ENCODE measurements at places on chromosomes 4 and X.
A peak's percentile ranks its signal among the peaks of the same experiment; 100 is the strongest.

DNA sequence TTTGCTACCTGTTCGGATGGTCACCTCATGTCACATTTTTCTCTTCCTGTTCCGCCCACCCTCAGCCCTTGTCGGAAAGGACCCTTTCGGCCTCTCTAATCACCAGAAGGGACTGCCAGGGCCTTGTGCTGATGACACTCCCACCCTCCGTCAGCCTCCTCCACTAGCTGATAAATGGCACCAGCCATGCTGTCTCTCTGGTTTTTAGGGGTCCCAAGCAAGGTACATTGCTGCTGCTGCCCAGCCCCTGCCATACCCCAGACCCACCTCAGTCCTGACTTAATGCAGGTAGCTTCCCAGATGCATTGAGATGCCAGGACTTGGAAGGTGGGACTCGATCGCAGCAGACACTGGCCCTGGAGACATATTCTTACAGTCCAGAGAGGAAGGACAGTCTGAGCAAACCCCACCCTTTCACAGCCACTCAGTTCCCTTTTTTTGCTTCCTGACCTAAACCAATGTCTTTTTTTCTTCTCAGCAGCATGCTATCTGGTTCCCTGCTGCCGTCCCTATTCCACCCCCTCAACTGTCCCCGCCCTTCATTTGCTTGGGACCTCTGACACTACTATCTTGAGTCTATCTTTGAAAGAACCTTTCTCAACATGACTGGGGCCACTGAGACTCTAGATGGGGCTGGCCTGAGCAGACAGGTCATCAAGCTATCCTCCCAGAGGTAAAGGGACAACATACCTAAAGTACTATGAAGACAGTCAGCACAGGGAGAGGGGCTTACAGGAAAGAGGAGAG is at the start of gene BTK:
Gene BTK, minus strand, starts transcription at position 397 of the 747 bp plus-strand sequence. CDS start 10,907 bp downstream, outside the sequence.
- ATAC-seq = no peak

DNA sequence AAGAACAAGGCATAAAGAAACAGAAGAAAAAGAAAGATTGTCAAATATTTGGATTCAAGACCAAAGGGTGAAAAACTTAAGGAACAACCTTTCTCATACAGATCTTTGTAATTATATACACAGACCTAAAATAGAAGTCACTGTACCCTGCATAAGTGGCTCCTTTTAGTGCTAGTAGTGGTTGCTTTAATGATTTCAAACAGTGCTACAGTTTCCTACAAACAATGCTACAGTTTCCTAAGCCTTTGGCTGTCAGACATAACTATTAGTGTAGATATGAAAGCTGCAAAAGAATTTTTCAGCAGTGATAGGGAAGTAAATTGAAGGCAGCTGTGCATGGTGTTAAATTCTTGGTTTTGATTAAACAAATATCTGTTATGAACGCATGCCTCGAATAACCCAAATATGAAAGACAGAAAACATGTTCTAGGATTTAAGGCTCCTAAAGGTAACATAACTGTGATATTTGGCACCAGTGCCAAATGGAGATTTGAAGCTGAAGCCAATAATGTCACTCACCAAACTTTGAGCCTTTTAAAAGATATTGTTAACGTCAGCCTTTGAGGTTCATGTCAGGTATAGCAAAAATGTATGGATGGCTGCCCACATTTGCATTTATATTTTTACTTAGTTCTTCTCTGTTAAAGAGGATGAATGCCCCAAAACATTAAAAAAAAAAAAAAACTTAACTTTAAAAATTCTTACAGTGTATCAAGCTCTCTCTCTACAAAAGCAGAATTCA is 36.6 kb downstream of the SMARCAD1 start:
- no peak for ATAC-seq

- ATAC-seq = no peak
Measured at GRCh38 chrX:17829566-17829965, 31.5 kb downstream of the RAI2 start.

DNA sequence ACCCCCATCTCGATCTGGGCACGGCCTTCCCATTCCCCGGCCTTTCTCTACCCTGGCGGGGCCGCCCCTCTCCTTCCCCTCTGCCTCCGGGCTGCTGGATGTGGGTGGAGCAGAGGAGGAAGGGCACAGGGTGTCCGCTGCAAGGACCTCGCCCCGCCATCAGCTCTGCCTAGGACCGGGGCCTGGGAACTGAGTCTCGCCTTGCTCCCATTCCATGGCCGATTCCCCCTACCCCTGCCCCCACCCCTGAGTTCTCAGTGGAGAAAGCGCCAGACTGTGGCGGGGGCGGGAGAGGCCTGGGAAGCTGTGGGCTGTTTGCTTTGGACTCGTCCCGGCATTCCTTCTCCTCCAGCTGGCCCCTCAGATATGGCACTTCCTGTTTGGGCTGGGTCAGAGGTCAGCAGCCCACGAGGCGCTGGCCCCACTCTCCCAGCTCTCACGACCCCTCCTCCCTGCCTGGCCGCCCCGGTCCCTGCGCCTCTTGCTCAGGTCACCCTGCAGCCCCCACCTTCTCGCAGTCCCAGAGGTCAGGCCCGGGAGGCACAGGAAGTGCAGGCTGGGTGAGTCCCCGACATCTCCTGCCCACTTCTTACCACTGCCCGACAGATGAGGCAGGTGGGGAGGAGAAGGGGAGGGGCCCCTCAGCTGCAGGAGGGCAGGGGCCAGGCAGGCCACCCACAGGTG is 6.4 kb upstream of the BGN start:
- ATAC-seq = peak; percentile 6

DNA sequence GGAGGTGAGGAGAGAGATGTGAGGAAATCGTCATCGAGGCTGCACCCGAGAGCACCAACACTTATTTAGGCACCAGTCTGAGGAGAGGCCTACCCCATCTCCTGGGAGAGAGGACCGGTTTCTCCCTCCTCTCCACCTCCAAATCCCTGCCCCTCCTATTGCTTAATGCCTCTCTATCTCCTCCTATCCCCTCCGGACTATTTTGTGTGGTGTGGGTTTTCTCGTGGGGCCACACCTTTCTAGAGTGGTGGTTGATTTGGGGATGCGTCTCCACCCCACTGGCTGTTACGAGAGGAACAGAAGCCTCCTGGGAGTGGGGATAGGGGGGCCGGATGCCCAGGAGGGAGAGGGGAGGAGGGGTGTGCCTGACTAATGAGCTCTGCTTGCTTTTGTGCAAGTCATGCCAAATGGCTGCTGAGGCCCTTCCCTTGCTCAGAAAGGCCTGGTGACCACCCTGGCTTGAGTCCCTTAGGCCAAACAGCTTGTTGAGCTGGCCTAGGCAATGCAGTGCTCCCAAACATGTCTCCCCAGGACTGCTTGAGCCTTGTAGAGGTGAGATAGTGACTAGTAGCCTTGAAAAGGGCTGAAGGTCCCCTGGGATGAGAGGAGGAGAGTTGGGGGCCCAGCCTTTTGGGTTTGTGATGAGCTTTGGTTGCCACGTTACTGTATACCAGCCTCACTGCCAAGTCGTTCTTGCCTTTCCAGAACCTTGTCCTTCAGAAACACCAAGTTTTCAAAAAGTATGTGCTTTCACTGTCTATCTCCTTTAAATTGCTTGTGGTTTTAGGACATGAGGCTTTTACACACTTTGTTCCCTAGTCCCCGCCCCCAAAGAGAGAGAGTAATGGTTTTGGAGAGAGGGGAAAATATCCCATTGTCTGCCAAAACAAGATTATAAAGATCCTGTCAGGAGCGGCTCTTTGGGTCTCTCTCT is 1.2 kb downstream of the MSN start:
- peak; percentile 75 for ATAC-seq

DNA sequence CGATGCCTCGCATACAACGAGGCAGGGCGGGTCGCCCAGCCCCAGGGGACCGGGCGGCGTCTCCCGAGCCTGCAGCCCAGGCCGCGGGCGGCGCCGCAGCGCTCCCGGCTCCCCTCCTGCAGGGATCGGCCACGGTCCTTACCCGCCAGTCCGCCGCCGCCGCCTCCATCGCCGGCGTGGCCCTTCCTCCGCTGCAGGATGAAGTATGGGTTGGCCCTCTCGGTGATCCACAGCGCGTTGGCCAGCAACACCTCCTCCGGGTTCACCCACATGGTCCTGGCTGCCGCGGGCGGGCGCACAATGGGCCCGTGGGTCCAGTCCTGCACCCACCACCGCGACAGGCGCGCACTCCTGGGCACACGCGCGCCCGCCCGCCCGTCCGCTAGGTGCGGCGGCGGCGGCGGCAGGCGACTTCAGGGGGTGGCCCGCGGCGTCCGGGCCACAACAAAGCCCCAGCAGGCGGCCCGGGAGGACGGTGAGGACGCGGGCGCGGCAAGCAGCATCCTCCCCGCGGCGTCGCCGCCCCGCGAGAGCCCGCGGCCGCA is 339 bp downstream of the TBC1D9 start:
- peak; percentile 64 for ATAC-seq

- peak; percentile 96 for ATAC-seq
Measured at GRCh38 chrX:51144828-51145442, 187.7 kb upstream of the NUDT10 start.

DNA sequence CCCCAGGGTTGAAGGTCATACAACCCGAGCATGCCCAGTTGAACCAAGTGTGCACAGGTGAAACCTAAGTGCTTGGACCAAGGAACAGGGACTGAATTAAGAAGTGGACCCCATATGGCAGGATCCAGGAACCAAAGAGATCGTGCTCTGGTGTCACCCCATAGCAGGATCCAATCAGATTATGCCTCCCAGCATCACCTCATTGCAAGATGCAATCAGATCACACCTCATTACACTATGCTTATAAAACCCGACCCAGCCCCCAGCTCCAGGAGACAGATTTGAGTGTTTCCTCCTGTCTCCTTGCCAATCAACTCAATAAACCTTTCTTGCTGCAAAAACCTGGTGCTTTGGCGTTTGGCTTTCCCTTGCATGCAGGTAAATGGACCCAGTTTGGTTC is 37.6 kb downstream of the EFHC2 start:
- no peak for ATAC-seq

DNA sequence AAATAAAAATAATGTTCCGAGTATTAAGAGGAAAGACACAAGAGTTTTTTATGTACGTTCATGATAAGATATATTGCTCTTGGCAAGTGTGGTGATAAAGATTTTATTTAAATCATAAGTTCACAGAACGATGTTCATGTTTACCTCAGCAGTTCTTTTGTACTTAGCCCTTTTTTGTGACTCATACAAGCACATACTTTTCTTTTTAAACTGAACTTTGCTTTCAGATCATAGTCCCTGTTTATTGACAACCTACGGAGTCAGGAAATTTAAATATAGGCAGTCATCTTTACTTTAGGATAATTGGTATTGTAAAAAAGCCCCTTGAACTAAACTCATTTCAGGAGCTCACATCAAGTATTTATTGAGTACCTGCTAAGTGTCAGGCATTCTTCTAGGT is 1.3 kb upstream of the CTSO start:
- ATAC-seq = no peak

- no peak for ATAC-seq
Measured at GRCh38 chrX:38856670-38857265, 55.5 kb downstream of the MID1IP1 start.

DNA sequence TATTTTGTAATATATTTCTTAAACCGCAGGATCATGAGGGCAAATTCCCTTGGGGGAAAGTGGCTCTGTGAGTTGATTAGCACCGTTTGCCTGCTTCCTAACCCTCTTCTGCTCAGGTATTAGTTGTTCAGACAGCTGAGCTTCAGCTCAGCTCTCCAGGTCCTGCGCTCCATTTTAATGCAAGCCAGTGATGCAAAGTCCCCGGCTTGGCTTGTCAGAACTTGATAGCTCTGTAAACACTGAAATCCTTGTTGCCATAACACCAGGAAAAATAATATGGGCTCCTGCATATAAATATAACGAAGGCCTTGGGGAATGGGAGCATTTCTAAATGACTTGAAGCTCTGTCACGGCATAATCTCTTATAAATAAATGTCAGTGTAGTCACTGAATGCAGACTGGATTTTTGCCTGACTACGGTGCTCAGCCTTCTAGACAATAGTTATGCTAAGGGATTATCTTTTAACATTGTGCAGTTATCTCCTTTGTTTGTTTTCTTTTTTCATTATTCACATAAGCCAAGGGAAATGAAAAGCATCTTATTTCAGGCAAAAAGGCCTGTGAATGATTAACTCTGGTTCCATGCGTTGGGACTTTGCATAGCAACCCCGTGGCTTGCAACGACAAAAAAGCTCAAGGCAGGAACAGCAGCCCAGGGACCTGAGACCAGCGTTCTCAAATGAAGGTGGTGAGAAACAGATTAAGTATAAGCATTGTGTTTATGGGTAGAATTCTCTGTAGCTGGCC is 253.2 kb downstream of the SPRY1 start:
- ATAC-seq = peak; percentile 67

DNA sequence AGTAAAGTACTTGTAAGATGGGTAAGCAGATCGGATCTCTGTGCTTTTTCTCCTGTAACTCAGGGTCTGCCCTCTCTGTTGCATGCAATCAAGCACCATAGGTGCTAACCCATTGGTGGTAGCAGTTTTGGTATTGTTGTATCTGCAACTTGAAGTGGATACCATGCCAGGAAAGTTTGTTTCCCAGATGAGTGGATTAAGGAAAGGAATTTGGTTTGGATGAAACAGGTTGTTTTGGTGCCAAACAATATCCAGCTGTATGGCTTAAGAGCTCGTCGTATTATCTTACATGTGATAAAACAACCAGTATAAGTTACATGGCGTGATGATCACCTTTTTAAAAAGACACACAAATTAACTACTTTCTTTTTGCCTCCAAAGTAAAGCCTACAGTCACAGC is 280.9 kb upstream of the TENM3 start:
- no peak for ATAC-seq

GRCh38 chr4:150828159-150828558 is 186.9 kb downstream of the LRBA start:
- no peak for ATAC-seq

DNA sequence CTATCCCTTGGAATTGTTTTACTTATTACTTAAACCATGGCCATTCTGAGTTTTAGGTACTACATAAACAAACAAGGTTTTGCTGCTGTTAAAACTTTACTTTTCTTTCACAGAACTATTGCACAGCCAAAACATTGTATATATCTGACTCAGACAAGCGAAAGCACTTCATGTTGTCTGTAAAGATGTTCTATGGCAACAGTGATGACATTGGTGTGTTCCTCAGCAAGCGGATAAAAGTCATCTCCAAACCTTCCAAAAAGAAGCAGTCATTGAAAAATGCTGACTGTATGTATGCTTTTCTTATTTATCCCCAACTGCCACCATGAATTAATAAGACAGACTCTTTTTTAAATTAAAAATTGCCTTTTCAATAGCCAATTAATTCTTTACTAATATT is 69.8 kb downstream of the CCKAR start:
- ATAC-seq = no peak

DNA sequence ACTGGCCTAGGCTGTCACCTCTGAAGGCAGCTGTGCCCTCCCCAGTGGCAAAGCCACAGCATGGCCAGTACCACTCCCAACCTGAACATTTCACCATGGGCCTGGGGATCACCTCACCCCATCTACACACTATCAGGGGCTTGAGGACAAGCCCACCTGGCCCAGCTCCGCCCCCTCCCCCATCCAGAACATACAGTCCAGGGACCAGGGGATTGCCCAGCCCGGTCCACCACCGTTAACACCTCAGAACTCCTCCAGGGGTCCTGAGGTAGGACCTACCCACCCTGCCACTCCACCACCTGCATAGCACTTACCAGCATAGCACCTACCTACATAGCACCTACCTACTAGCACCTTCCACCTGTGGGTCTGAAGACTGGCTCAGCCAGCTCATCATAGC is 179.8 kb downstream of the EDA start:
- no peak for ATAC-seq

- ATAC-seq = peak; percentile 79
Measured at GRCh38 chr4:85968945-85969819, 390.7 kb downstream of the MAPK10 start.

Measured in SK-N-SH treated with all-trans-retinoic acid at 6 μM for 48 hours (cell line).